ENCODE measurements at places on chromosomes 1 and 21.
A peak's percentile ranks its signal among the peaks of the same experiment; 100 is the strongest.

GRCh38 chr1:92804721-92805201, 19.9 kb upstream of the EVI5 start:
- DNase-seq: no peak

DNA sequence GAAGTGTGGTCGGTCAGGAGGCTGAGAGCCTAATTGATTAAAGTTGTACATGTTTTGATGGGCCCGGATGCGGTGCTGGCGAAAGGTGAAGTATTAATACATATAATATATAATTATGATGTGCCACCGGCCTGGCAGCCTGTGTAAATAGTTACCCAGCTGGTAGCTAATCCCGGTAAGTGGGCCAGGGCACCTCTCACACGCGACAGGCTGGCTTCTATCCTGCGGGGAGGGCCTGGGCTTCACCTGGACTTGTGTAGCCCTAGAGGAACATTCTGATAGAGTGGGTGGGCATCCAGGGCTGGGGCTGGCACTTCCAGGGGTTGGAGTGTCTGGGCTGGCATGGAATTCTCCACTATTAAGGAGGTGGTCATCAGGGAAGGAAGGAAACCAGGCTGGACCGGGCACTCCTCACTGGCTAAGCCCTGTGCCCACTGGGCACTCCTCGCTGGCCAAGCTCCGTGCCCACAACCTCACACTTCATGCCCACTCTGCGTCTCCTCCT, 48.3 kb downstream of the IGSF21 start:
- no peak for DNase-seq

- DNase-seq: peak; percentile 45
Observed at GRCh38 chr1:111219557-111220286, 7.8 kb upstream of the CHI3L2 start.

- DNase-seq: no peak
Observed at GRCh38 chr1:41333146-41333784, 28.0 kb upstream of the FOXO6 start.

DNA sequence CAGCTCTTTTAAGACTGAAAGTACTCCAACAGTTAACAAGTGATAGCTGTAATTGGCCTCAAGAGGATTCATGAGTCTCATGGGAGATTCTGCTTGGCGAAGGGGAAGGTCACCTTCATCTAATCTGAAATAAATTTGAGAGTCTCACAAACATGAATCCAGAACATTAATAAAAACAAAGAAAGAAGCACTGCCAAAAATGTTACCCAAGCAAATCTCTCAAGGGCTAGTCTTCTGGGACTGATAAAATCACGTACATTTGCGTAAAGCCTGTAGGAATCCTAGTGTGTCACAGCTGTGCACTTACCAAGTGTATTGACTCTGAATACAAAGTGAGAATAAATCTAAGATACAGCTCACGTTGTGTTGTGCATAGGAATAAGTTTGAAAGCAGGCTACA, 21.2 kb upstream of the NUF2 start:
- DNase-seq: no peak

- DNase-seq: no peak
Observed at GRCh38 chr1:165424454-165425216, 20.3 kb downstream of the RXRG start.

- DNase-seq: no peak
Observed at GRCh38 chr1:79079770-79080169, 73.2 kb upstream of the ADGRL4 start.

- DNase-seq: no peak
Observed at GRCh38 chr1:29383746-29384371, 147.5 kb downstream of the PTPRU start.

DNA sequence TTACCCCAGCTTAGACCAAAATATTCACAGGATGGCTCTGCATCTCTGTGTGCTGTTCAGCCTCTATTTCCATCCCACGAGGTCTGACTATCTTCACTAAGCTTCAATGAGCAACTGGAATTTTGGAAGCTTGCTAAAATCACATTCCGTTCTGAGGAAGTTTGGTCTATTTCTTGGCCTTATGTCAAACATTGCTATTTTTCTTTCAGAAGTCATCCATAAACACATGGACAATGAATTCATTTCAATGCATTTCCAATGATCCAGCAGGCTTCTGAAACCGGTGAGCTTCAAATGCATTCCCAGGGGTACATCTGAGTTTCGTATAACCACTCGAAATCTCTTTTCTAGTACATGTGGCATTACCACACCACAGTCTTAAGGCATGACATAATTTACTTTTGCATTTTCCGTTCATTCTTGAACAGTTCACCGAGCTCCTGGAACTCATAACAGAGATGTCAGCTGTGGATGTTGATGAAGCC, 294.1 kb upstream of the KAZN start:
- DNase-seq: no peak

GRCh38 chr21:33643658-33644311, 1.5 kb downstream of the ITSN1 start:
- peak; percentile 10 for DNase-seq

GRCh38 chr1:156623946-156624813, 5.0 kb downstream of the HAPLN2 start:
- DNase-seq: no peak

GRCh38 chr1:54792686-54793282, 8.3 kb downstream of the TTC22 start:
- DNase-seq: no peak

DNA sequence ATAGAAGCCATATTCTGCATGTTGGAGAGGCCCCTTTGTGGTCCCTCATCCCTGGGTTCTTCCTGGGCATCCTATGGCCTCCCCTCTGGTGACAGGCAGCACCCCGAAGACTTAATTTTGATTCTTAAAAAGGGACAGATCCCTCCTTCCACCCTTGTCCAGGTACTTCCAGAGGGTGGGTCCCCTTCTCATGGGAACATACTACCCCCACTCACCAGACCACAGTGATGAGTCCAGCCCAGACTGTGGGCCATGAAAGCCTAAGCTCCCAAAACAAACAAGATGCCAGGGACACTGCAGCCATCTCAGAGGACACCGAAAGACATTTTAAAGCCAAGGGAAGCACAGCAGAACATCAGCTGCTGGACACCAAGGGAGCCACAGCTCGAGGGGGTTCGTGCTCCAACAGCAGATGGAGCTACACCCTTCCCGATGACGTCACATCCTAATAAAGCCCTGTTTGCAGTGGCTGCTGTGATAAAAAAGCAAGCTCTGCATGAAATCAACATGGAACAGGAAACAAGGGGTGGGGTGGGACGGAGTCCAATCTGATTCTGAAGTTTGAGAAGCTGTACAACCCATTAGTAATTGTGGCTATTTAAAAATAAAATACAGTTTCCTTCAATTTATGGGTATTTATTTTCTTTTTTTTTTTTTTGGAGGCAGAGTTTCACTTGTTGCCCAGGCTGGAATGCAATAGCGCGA, 32.4 kb downstream of the GNB1 start:
- peak; percentile 42 for DNase-seq

GRCh38 chr1:83928396-83928795, 70.5 kb downstream of the TTLL7 start:
- DNase-seq: no peak

DNA sequence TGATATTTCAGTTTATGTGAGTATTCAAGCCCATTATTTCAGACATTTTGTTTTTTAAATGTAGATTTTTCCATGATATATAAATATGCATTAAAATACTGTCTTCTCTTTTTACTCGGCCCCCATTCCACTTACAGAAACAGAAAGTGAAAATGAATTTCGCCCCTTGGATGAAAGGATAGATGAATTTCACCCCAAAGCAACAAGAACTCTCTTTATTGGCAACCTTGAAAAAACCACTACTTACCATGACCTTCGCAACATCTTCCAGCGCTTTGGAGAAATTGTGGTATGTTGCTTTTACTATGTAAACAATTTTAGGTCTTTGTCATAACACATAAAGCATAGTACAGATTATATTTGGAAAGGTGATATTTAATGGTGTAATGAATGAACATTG, 59.9 kb downstream of the ZBTB17 start:
- no peak for DNase-seq

DNA sequence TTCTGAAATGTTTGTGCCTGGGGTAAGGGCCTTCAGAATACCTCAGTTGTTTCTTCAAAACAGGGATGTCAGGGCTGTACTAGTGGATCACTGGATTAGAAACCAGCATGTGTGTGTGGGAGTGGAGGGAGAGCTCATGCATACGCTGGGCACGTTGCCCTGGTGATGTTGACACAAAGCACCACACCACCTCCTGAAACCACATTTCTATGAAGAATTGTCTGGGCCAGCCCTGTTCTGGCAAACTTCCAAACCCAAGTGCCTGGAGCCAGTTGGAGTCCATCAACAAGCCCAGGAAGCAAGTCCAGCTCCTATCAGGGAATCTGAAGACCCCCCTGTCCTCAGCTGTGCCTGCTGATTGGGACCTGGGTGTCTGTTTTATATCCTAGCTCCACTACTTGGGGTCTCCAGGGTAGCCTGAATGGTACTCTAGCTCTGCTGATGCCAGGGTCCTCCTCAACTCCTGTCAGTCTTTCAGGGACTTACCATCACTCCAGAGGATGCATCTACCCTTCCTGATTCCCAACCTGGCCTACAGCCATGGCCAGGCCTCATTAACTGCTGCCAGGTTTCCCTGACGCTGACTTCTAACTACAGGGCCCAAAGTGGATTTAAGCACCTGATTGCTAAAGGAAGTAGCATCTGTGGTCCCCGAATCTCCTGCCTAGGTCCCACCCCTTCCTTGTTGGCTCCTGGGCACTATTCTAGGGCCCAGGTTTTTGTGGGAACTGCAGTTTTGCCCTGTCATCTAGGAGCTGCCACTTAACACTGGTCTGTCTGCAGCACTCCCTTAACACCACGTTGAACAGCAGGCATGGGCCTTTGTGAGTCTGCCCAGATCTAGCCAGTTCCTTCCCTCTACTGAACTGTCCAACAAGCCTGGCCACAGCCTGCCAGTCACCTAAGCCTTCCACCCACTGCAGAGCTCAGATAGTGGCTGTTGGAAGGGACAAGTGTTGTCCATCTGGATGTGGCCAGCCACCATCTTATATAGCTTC, 45.5 kb downstream of the LPAR3 start:
- DNase-seq: peak; percentile 67

DNA sequence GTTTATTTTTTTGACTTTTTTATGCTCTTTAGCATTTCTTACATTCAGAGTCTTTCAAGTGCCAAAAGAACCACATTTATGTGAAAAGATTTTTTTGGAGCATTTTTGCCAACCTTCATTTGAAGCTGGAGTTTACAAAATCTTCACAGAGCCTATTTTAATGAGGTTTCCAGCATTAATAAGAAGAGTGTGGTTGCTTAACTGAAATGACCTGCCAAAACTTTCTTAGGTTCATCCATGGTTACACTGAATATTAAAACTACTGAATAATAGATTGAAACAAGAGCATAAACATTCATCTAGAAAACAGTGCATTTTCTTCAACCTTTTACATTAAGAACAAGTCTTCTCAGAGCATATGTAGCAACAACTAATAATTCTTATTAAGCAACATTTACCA, 672.3 kb upstream of the CXADR start:
- no peak for DNase-seq

DNA sequence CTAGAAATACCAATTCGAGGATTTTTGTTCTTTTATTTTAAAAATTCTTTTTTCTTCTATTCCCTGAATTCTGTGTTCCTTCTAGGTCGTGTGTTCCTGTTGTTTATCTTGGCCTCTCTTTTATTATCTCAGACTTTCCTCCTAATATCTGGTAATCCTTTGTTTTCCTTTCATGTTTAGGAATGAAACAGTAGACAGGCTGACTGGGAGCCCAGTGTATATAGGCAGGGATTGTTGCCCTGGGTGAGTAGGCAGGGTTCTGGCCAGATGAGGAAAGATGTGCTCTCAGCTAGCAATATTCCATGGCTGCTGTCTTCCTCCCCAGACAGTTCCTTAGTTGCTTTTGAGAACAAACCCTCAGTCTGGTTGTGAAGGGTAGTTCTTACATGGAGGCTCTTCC, 161.8 kb upstream of the PDE4B start:
- DNase-seq: no peak

GRCh38 chr1:190699165-190699564, 221.5 kb upstream of the BRINP3 start:
- DNase-seq: no peak

GRCh38 chr1:93685918-93686317, 4.3 kb upstream of the BCAR3 start:
- DNase-seq: no peak

DNA sequence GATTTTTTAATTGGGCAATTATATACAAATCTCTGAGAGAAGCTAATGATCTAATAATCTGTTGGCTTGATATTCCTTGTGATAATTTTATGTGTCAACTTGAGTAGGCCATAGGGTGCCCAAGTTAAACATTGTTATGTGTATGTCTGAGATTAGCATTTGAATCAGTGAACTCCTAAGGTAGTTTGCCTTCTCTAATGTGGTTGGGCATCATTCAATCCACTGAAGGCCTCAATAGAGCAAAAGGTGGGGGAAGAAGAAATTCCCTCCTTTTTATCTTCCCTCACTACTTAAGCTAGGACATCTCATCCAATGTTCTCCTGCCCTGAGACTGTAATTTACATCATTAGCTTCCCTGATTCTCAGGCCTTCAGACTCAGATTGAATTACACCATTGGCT, 394.5 kb downstream of the LMO4 start:
- DNase-seq: no peak

- peak; percentile 81 for DNase-seq
Observed at GRCh38 chr1:160078512-160079195, 2.7 kb upstream of the KCNJ9 start.

GRCh38 chr21:14616380-14617039, 70.4 kb upstream of the SAMSN1 start:
- no peak for DNase-seq

GRCh38 chr21:32359719-32360260, 33.0 kb downstream of the URB1 start:
- DNase-seq: no peak

DNA sequence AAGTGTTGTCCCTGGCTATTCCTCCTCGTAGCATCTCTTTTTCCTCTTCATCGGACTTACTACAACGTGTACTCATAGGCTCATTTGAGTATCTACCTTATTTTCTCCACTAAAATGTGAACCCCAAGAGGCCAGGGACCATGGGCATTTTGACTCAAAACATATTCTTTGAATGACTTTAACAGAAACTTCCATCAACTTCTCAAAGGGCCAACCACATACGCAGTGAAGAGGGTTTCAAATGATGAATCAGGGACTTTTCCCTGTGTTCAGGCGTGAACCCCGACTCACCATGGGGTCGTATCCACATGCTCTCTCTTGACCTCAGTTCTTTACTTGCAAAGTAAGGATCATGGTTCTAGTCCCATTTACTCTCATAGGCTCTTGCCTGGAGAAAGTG, 20.2 kb upstream of the GPR137B start:
- no peak for DNase-seq

GRCh38 chr21:36211660-36212512, 55.3 kb downstream of the DOP1B start:
- DNase-seq: no peak

- DNase-seq: no peak
Observed at GRCh38 chr1:44406737-44407429, 1.8 kb downstream of the RNF220 start.

GRCh38 chr1:61224609-61225008, 142.2 kb downstream of the NFIA start:
- no peak for DNase-seq

GRCh38 chr1:7135493-7135892, 350.2 kb downstream of the CAMTA1 start:
- DNase-seq: no peak

GRCh38 chr1:13929313-13929712, 229.3 kb downstream of the PRDM2 start:
- no peak for DNase-seq

- DNase-seq: no peak
Observed at GRCh38 chr1:41856151-41856943, 62.4 kb downstream of the HIVEP3 start.

GRCh38 chr1:109214695-109215623, 1.2 kb downstream of the SARS1 start:
- peak; percentile 16 for DNase-seq

- no peak for DNase-seq
Observed at GRCh38 chr1:19337289-19337688, 25.2 kb downstream of the SLC66A1 start.

Data from dorsolateral prefrontal cortex (tissue), 122 donors.